RKO (cell line): ENCODE measurements at places on chromosomes 7 and 10.

GRCh38 chr10:48648172-48648942, 36.3 kb upstream of the WDFY4 start:
- DNase-seq = no peak

DNA sequence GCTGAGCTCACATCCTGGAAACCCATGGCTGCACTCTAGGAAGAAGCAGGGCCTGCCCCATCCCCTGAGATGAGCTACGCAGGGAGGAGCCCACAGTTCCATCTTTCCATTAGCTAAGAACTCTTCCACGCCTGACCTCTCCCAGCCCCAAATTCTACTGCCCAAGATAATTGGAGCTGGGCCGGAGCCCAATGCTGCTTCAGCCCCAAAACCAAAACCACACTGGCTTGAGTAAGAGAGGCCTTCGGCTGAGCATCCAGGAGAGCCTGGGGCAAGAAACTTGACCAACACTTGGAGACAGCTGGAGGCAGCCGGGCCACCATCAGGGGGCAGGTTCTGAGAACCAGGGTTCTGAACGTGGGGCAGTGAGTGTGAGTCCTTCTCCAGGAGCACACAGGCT, 116.1 kb upstream of the ZMIZ1 start:
- DNase-seq = no peak

DNA sequence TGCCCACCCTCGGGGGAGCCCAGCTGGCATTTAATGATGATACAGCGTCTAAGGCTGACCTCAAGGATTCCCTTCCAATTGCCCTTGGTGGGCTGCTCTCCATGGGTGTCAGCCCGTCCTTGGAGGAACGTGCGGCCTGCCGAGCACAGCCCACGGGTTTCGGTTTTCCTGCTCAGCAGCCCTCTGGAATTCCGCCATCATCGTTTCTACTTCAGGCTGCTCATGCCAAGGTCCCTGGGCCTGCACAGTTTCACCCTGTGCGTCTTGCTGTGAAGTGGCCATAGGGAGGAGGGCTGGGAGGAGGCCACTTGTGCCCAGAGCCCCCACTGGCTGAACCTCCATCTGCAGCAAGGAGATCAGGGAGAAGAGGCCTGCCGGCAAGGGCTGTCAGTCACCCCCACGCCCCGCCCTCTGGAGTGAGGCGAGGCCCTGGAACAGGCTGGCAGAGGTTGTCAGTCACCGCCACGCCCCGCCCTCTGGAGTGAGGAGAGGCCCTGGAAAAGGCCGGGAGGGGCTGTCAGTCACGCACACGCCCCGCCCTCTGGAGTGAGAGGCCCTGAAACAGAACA, 82.8 kb downstream of the CHST15 start:
- no peak for DNase-seq

DNA sequence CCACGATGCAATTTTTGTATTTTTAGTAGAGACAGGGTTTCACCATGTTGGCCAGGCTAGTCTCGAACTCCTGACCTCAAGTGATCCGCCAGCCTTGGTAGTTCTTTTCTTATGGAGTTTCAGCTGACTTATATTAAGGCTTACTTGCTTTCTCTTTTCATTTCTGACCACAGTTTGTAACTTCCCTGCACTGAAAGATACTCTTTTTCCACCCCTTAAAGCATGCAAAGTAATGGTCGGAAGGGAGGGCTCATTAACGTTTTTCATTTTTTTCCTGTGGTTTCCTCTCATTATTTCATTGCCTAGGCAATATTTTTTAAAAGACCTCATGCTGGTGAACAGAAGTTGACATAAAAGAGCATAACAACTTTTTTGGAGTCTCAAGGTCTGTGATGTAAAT, 27.0 kb downstream of the ADRB1 start:
- DNase-seq = no peak

- no peak for DNase-seq
Observed at GRCh38 chr7:159065852-159066480, 78.7 kb downstream of the VIPR2 start.

GRCh38 chr7:102029616-102030015, 212.2 kb downstream of the CUX1 start:
- DNase-seq = no peak

DNA sequence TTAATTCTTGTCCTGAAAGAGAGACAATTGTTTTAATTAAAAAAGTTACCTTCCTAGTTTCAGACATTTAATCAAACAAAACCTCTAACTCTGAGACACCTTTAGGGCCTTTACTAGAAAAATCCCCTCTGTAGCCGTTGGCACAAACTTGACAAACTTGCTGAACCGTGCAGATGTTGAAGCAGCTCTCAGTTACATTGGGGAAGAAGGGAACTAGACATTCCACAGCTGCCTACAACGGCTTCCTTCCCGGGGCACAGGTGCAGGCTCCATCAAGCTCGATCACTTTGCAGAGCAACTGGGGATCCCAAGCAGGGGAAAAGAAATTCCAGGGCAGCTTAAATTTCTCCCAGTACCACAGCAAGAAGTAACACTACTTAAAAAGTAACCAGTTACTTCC, 141.3 kb downstream of the SKAP2 start:
- DNase-seq = no peak

- no peak for DNase-seq
Observed at GRCh38 chr10:119517235-119518141, 25.0 kb downstream of the RGS10 start.

- DNase-seq = no peak
Observed at GRCh38 chr7:157495594-157495993, 158.8 kb downstream of the DNAJB6 start.

- no peak for DNase-seq
Observed at GRCh38 chr10:93718937-93719725, 16.7 kb upstream of the FRA10AC1 start.
